ENCODE measurements at places on chromosomes 3 and 15.

DNA sequence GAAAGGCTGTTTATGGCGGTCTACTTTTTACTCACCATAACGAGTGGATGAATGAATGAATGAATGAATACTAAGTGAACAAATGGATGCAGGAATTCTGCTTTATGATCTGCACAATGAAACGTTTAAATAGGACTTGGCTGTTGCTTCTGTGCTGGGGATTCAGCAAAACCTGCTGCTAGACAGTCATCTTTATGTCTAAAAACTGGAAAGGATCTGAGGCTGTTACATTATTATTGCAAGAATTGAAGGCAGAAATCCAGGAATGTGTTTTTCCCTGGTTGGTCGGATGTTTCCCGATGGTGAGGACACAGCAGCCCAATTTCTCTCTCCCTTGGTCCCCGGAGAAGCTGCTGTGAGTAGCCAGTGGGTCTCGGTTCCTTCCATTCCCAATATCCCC is 94.2 kb downstream of the GABRG3 start:
- DNase-seq, result no peak

DNA sequence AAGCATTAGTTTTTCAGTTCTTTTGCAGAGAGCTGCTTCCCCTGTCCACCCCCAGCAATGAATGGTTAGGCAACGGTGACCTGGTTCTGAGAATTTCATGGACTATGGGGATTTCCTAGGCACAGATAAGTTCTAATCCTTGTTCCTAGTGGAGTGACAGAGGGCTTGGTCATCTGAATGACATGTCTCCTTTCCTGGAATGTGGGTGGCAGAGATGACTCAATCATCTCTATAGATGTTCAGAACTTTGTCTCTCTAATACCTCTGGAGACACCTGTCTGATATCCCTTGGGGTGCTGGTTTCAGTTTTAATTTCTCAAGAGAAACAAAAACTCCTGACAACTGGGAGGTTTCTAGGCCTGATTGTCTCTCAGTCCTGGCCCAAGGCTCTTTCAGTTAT is 10.4 kb downstream of the PLA2G4E start:
- peak; percentile 30 for DNase-seq

DNA sequence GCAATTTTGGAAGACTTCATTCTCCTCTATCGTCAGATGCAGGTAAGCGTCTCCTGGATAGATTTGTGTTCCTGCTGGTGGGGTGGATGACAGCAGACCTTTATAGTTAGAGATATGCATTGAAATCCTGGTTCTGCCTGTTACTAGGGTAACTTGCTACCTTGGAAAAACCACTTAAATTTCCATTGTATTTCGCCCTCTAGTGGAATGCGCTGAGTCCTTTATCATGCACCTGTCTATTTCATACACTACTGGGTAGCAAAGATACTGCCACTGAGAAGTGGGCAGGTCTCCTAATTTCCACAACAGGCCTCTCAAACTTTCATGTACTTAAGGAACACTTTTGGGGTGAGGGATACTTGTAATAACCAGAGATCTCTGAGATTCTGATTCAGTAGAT is 209.5 kb upstream of the SUCLG2 start:
- DNase-seq, result no peak

DNA sequence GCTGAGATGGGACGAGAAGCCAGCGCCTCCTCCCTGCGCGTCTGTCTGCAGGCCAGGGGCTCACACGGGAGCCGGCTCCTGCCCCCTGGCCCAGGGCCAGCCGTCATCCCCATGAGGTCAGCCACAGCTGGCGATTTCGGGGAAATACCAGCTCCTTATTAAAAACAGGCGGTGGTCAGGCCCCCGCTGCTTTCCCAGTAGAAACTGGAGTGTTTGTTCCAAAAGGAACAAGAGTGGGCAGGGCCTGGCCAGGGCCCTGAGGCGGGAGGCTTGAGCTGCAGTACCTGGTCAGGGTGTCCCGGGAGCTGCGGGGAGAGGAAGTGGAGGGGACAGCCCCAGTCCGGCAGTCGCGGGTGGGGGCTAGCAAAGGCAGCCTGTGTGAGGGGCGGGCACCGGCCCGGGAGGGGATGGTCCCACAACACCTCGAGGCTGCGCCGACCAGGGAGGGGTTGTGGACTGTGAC is 17.8 kb downstream of the MYL3 start:
- DNase-seq, result no peak

- DNase-seq, result no peak
These were observed 182.6 kb downstream of the STAC start for GRCh38 chr3:36562945-36563344.

DNA sequence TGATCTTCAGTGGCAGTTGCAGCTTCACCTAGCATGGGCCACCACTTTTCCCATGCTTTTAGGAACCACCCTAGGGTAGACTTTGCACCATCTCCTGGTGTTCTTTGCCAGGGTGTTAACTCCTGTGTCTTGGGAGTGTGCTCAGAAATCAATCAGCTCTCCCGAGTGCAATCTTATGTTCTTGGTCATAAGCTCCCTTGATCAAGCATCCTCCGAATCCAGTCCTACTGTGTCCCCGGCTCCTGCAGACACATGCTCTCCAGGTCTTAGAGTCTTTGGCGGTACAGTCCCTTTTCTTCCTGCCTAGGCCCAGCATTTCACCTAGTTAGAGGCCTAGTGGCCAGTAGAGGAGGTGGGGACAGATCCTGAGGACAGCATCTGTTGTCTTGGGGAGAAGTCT is 74.7 kb upstream of the SYN2 start:
- DNase-seq, result no peak

GRCh38 chr3:99721633-99722007 is 83.2 kb downstream of the COL8A1 start:
- no peak for DNase-seq

DNA sequence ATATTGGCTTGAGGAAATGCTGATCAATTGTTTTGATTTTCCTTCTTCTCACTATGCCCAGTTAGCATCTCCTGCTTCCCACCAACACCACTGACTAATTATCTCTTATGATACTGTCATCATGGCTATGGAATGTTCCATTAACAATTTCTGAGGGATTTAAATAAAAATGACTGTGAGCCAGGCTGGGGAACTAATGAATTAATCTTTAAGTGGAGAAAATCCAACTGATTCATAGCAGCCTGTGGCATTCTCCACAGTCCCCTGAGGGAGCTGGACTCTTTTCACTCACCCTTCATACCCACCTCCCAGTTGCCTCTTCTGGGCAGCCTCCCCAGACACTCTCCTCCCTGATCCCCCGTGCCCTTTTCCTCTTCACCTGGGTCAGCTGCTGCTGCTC is 353.6 kb downstream of the CLSTN2 start:
- no peak for DNase-seq

- DNase-seq, result no peak
These were observed 97.3 kb upstream of the ARHGEF3 start for GRCh38 chr3:56899078-56899477.

GRCh38 chr3:94336046-94336753 is 273.3 kb downstream of the NSUN3 start:
- DNase-seq, result no peak

DNA sequence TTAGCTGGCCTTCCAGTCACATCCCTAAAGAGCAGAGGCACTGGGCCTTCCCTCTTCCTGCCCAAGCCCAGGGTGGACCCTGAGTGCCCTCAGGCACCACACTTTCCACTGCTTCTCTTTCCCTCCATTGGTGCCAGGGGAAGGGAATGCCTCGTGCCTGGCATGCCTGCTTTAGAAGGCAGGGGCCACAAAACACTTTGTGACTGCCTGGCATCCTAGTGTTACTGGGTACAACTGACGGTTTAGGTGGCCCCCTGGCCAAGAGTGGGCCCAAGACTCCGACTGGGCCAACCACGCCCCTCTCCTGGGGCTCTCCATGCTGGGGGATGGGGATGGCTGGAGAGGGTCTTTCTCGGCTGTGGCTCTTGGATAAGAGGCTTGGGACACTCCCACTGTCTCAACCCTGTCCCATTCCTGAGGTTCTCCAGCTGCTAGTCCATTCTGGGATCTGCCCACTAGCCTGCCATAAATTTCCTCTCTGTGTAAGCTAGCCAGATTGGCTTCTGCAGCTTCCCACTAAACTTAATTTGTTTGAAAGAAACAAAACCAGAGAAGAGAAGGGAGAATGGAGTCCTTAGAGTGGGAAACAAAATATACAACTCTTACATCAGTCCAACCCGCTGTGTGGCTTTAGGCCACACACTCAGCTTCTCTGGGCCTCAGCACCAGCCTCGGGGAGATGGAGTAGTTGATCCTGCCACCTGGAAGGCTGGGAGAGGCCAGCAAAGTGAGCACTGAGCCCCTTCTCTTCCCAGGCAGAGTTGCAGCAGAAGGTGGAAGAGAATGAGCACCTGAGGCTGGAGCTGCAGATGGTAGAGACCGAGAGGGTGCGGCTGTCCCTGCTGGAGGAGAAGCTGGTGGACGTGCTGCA is 24.1 kb upstream of the GP9 start:
- DNase-seq, result no peak

GRCh38 chr3:52614689-52615088 is 71.0 kb downstream of the PBRM1 start:
- no peak for DNase-seq

DNA sequence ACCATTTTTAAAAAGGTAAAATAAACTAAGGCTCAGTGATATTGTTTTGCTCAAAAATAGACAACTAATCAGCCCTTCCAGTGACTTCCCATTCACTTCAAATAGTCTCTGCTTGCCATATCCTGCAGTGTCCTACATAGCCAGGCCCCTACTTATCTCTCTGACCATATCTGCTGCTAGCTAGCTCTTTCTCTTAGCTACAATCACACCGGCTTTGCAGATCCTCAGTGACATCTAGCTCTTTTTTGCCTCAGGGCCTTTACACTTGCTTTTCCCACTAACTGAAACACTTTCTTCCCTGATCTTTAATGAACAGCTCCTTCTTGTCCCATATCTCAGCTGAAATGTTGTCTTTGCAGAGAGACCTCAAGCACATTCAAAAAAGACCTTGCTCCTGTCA is 161.3 kb downstream of the IL5RA start:
- no peak for DNase-seq

GRCh38 chr3:149395107-149396089 is 17.9 kb upstream of the TM4SF1 start:
- DNase-seq, result no peak

GRCh38 chr15:95869920-95870319 is 460.6 kb upstream of the NR2F2 start:
- DNase-seq, result no peak

DNA sequence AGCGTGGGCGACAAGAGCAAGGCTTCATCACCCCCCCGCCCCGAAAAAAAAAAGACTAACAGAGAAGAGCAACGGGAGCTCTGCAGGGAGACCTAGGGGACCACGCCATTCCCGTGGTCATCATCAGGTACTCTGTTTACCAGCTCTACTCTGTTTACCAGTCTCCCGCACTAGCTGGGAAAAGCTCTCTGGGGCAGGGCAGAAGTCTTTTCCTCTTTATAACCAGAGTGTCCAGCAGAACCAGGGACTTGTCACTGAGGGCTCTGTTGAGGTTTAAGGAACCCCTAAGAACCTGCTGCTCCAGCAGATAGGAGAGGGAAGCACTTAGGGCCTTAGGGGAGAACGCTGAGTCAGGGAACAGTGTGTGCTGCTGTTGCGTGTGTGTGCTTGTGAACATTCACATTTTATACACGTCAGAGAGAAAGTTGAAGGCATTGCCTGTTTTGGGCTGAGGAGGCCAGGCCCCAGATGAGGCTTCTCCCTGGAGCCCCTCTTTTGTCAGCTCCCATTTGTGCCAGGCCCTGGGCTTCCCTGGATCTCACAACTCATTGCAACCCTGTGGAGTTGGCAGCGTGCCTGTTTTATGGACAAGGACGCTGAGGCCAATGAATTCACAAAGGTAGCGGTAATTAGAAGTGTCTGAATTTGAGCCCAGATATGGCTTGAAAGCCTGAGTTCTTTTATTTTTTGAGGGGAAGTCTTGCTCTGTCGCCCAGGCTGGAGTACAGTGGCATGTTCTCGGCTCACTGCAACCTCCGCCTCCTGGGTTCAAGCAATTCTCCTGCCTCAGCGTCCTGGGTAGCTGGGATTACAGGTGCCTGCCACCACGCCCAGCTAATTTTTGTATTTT is 24.2 kb upstream of the ERICH6 start:
- DNase-seq, result no peak

GRCh38 chr3:53191836-53192480 is 30.9 kb downstream of the PRKCD start:
- no peak for DNase-seq

DNA sequence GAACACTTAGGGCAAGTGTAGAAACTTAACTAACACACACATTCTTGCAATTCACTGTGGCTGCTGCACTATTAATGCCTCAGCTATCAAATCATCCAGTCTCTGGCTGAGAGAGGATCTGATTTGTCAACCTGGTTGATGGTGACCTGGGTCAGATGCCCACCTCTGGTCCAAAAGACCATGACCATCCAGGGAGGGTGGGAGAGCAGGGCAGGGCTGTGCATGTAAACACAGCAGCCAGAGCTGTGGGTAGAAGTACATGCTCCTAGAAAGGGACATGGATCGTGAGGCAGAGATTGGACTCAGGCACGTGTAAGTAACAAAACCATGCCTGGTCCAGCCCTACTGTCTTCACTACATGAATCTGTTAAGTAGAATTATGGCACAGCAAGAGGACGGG is 17.3 kb downstream of the MESD start:
- DNase-seq, result no peak

DNA sequence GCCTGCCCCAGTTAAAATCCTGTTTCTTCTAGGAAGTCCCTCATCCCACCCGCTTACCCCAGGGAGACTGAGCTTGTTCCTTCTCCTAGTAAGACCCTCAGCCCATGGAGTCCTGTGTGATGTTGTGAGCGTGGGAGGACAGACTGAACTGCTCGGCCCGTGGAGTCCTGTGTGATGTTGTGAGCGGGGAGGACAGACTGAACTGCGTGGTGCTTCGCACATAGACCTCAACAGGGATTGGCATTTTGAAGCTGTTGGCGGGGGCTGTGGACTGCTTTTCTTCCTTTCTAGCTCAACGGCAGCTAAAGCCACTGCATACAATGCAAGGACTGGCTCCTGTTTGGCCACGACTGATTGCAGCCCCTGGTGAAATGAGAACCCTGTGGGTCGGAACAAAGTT is 1.6 kb upstream of the SPTBN5 start:
- no peak for DNase-seq

DNA sequence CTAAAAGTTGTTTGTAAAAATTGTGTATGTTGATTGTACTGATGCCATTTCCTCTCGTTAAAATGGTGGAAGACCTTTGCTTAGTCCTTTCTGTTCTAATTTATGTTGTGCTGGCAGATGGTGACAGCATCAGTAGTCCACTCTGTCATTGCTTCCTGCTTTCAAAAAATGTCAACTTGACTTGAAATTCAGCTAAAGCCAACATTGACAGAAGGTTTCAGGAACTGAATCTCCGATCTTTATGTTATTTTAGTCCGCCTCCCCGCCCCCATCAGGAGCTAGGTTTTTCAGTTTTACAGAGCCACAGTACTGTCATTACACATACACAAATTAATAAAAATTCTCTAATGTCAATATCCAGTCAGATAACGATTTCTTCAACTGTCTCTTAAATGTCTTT is 1.5 kb downstream of the CEP63 start:
- DNase-seq, result peak; percentile 72

DNA sequence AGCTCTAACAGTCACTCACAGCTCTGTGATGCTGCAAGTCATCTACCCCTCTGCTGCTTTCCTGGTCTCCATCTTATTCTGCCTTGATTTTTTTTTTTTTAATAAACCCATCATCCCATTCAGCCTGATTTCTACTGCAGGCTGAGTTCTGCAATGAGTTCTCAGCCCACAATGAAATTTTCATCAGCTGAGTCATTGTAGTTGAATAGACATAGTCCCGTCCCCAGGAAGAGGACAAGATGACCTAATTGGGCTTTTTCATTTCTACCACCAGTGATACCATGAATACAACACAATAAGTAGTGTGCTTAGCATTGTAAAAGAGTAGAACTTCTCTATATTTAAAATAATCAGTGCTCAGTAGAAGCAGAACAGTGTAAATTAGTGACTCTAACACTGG is 59.3 kb downstream of the C3orf85 start:
- DNase-seq, result no peak

Data from GM12864 (cell line).